CD8-positive, alpha-beta memory T cell (primary cell): ENCODE measurements at places on chromosomes 4 and X.

- DNase-seq: no peak
Measured at GRCh38 chr4:183571350-183571941, 66.6 kb downstream of the ING2 start.

DNA sequence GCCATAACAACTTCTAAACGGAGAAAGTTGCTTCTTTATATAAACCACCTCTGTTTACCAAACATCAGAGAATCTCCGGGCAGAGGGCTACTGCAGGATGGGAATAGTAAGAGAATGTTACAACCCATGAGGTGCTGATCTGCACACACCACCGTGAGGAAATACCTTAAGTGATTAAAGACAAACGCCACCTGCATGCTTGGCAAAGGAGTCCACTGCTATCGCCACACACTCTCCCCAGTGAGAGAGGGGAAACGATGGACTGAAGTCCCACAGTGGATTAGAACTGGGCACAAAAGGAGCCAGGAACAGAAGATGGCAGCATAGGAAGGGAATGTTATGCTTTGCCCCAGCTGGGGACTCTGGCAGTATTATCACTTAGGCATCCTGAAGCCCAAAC, 15.6 kb downstream of the MAML3 start:
- no peak for DNase-seq

GRCh38 chr4:88138561-88138960, 19.9 kb downstream of the ABCG2 start:
- no peak for DNase-seq

DNA sequence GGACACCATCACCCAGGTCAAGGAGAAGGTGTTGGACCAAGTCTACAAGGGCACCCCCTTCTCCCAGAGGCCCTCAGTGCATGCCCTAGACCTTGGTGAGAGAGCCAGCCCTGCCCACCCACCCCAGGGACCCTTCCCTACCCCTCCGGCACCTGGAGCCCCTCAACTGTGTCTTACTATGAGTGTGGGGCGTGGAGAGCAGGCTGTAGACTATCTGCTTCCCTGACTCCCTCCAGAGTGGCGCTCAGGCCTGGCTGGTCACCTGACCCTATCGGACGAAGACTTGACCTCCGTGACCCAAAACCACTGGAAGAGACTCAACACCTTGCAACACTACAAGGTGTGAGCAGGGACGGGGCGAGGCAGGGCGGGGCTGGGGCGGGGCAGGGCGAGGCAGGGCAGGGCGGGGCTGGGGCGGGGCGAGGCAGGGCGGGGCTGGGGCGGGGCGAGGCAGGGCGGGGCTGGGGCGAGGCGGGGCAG, 4.7 kb upstream of the SRPK3 start:
- DNase-seq: no peak

- no peak for DNase-seq
Measured at GRCh38 chr4:98801259-98801725, 127.6 kb downstream of the EIF4E start.

DNA sequence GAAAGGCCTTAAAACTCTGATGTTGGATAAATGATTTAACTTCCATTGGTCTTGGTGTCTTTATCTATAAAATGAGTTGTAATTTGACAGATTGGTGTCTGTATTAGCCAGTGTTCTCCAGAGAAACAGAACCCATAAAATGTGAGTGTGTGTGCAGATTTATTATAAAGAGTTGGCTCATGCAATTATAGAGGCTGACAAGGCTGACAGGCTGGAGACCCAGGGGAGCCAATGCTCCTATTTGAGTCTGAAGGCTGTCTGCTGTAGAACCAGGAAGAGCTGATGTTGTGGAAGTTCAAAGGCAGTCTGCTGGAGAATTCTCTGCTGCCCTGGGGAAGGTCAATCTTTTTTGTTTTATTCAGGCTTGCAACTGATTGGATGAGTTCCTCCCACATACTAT, 131.7 kb downstream of the SLC4A4 start:
- no peak for DNase-seq

GRCh38 chr4:6403400-6403685, 69.1 kb downstream of the PPP2R2C start:
- DNase-seq: no peak

- DNase-seq: no peak
Measured at GRCh38 chr4:3335982-3336381, 43.2 kb downstream of the RGS12 start.

DNA sequence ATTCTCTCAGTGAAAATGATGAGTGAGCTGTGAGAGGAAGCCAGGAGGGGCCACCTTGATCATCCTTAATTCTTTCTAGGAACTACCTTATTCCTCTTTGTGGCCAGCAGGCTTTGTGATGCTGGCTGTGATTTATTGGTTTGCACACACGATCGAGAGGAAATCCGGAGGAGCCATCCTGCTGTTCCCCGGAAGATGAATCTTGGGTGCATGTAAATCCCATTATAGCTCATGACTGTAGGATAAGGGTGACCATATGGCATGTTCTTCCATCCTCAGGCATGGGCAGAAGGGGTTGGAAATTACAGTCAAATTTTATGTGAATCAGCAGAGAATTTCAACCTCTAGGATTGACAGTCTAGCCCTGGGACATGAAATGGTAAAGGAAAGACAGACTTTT, 254.5 kb downstream of the UNC5C start:
- no peak for DNase-seq

- DNase-seq: no peak
Measured at GRCh38 chr4:156692016-156692415, 279.6 kb downstream of the PDGFC start.

DNA sequence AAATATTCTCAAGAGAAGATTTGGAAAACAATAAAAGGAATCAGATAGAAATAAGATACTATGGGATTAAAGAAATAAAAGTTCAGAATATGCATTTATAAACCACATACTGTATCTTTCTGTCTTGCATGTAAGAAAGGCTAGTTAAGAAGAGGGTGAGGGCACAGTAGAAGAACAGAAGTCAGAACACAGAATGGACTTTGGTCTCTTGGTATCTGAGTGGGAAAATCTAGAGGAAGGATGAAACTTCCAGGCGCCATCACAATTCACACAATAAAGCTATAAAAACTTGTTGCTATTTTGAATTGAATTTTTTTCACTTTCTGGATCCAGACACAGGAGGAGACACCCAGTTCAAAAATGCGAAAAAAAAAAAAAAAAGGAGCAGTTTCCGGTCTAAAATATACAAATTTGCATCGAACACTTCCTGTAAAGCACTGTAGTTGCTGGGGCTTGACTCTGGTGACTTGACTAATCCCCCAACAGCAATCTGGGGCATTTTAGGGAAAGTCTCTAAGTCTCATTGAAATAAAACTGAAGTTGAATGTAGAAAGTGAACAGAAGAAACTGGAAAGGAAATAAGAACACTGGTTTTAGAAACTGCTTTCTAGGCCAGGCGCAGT, 8.1 kb upstream of the NAAA start:
- no peak for DNase-seq

DNA sequence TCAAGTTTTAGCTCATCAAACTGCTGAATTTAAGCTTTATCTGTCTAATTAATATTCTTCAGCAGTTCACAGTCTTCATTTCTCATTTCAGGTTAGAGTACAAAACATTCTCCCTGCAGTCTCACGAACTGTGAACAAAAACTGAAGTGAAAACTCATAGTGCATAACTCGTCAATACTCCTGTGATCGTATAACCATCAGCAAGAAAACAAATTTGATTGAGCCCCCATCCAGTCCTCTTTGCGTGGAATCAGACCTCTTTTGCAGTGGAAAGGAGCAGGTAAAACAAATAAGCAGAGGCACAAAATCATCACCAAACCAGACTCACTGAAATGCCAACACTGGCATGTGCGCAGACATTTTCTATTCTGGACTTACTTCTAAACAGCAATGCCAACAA, 12.7 kb downstream of the ADAM29 start:
- no peak for DNase-seq

- no peak for DNase-seq
Measured at GRCh38 chr4:152247271-152247975, 288.5 kb downstream of the FBXW7 start.

GRCh38 chrX:77087529-77088169, 359.5 kb upstream of the FGF16 start:
- DNase-seq: no peak

DNA sequence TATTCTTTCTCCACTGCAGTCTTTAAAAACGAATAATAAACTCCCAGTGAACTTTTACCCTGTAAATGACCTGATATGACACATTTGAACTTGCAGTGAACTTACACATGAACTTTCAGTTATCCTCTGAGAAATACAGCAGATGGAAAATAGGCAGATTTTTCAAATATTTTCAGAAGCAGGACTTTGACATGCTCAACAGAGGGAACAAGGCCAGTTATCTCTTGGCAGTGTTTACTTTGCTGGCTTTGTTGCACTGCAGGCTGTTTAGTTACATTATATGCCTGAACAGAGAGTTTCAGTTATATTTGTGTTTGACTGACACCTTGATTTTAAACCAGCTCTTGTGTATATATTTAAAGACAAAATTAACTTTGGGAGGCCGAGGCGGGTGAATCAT, 47.6 kb upstream of the FGG start:
- no peak for DNase-seq

DNA sequence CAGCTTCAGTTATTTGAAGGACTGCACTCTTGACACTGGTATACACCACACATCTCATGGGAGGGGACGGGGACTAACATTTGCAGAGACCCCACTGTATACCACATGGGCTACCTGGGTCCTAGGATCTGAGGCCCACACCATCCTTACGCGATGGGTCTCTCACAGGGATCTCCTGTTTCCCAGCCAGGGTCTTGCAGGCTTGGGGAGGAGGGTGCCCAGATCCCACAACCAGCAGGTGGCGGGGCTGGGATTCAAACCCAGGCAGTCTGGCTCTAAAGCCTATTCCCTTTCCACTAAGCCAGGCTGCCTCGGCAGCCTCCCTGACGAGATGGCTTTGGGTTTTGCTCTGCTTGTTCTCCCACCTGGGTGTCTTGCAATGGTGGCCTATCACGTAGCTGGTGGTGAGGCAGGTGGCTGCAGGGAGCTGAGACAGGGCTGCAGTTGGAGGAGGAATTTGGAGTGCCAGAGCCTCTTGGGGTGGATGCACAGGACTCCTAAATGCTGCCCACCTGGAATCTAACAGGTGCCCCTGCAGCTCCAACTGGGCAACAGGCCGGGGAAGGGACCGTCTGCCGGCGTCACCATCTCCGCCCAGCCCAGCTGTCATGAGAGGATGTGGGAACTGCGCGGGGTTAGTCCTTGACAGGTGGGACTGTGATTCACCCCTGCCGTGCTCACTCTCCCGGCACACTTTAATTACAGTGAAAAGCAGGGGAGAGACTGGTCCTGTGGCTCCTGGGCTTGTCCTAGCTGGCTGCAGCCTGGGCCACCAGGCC, 110.7 kb downstream of the PSAPL1 start:
- DNase-seq: no peak

- DNase-seq: no peak
Measured at GRCh38 chrX:109856974-109857373, 123.9 kb upstream of the ACSL4 start.

- DNase-seq: no peak
Measured at GRCh38 chr4:124262211-124263179, 450.0 kb downstream of the ANKRD50 start.

DNA sequence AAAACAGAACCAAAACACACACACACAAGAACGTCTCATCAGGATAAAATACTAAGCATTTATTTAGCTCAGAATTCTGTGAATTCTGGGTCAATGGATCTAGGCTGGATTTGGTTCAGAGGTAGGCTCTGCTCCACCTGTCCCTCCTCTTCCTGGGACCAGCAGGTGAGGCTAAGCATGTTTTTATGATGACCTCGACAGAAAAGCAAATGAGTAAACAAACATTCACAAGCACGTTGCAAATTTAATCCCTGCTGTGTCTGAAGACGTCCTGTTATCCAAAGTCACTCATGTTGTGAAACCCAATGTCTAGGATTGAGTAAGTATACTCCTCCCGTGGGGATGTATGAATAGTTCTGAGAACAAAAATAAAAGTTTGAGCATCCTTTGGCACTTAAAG, 371.4 kb upstream of the TECRL start:
- no peak for DNase-seq

GRCh38 chr4:159433337-159433736, 330.5 kb downstream of the RAPGEF2 start:
- DNase-seq: no peak

- no peak for DNase-seq
Measured at GRCh38 chr4:20711335-20711734, 11.1 kb downstream of the PACRGL start.

- DNase-seq: no peak
Measured at GRCh38 chr4:22389240-22389870, 126.5 kb downstream of the ADGRA3 start.
